ENCODE measurements at places on chromosomes 6 and 20. TPM values are rescaled to one million over a fixed set of nuclear protein-coding genes. Genes with fewer than 3 reads are reported as not detected.

Gene MUC22
- not detected for total RNA-seq

Gene NR2E1
- not detected for total RNA-seq

Gene PHF1
- total RNA-seq, result 11.5 TPM

Gene CCN5
- under 0.01 TPM for total RNA-seq

Gene CDSN
- not detected for total RNA-seq

Gene PLN
- not detected for total RNA-seq

Gene COL9A1
- not detected for total RNA-seq

Gene MYMX
- not detected for total RNA-seq

Gene TSBP1
- total RNA-seq, result not detected

Gene GTSF1L
- not detected for total RNA-seq

Gene PI16
- total RNA-seq, result under 0.01 TPM

Gene SLC17A9
- total RNA-seq, result 1.9 TPM

Gene CPNE5
- total RNA-seq, result 4.2 TPM

Gene COL10A1
- not detected for total RNA-seq

Gene HCRTR2
- not detected for total RNA-seq

Gene WFDC2
- not detected for total RNA-seq

Gene COL19A1
- not detected for total RNA-seq

Gene DYNLT2
- total RNA-seq, result 0.86 TPM

Gene EPPIN
- total RNA-seq, result not detected

Data from dermis lymphatic vessel endothelial cell (primary cell).